ENCODE measurements at places on chromosomes 13 and 19. TPM values are rescaled to one million over a fixed set of nuclear protein-coding genes. Genes with fewer than 3 reads are reported as not detected.
A peak's percentile ranks its signal among the peaks of the same experiment; 100 is the strongest.

- DNase-seq = no peak
Measured at GRCh38 chr19:34355201-34355600, 9.8 kb upstream of the GPI start.

GPX4 gene
- polyA plus RNA-seq = 735 TPM

DNA sequence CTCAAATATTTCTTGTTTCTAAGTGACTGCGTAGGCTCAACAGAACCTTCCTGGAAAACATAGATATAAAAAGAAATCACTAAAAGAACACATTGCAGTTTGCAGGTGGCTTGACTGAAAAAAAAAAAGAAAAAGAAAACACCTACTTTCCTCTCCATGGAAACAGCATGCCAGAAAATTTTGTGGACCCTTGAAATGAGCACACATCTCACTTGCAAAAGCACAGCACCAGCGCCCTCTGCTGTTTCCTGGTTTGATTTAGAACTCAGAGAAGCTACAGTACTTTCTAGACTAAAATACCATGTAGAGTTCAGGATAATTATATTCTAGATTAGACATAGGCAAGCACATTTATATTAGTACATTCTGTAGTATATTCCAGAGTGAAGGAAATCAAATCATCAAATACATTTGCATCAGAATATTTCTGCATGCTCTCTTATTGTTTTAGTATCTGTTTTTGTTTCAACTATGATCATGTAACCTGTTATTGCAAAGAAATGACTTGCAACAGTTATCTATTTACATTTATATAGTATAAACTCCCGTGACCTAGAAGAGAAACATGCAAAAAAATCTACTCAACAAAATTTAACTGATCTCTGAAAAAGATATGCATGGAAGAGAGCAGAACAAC, 22.3 kb upstream of the XPO4 start:
- peak; percentile 90 for DNase-seq

POU4F1 gene
- polyA plus RNA-seq = not detected

GRCh38 chr13:40232311-40233040, 434.0 kb downstream of the FOXO1 start:
- no peak for DNase-seq

SUPT5H gene
- 184 TPM for polyA plus RNA-seq

DNA sequence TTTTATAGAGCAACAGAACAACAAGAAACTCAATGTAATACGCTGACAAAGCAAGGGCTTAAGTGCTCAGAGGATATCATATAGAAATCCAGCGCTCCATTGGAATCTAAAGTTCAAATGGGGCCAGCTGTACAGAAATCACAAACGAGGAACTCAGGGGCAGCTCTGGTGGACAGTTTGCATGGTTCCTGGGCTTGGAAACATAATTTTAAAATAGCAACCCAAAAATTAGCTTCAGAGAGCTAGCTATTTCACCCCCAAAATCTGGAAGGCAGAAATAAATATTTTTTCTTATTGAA, 19.2 kb upstream of the LATS2 start:
- no peak for DNase-seq

- DNase-seq = peak; percentile 11
Measured at GRCh38 chr13:28220166-28220565, 81.8 kb downstream of the PAN3 start.

HSH2D gene
- polyA plus RNA-seq = 3.7 TPM

GRCh38 chr13:30409886-30410704, 12.2 kb upstream of the UBE2L5 start:
- peak; percentile 41 for DNase-seq

KCNN4 gene
- 5.4 TPM for polyA plus RNA-seq

TUBGCP3 gene
- polyA plus RNA-seq = 11.1 TPM

KLK15 gene
- polyA plus RNA-seq = not detected

DNA sequence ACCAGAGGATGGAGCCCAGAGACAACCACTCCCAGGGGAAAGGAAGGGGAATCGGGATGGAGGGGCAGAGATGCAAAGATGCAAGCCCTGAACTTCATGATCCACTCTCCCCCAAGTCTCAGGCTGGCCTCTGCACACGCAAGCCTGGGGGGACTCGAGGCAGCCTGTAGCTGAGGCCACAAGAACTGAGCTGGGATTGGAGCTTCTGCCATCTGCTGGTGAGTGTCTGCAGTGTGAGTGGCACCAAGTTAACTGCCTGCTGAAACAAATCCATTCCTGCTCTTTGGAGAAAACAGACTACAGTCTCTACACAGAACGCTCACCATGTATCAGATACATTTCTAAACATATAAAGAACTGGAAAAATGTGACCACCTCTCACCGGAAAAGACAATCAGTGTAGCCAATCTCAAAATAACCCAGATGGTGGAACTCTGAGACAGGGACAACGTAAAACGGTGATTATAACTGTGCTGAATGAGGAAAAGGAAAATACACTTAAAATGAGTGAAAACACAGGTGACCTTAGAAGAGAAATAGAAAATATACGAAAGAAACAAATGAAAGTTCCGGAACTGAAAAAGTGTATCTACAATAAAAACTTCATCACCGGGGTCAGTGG, 62.1 kb downstream of the KLF2 start:
- peak; percentile 72 for DNase-seq

ENOX1 gene
- 4.0 TPM for polyA plus RNA-seq

CTXN1 gene
- polyA plus RNA-seq = 14.5 TPM

DNA sequence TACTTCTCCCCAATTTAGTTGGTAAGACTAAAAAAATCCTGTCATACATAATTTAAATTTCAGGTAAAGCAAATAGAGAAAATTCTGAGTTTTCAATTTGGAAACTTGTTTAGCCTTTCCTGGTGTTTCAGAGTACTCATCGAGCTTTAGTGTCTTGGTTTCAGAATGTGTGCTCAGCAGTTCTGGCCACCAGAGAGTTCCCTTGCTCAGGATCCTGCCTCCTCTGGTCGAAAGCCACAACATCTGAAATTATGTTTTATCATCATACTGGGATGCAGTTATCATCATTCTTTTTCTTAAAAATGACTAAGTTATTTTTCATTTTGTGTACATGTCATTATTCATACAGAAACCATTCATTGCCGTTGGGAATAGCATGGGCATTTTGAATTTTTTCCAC, 263.2 kb upstream of the SPRY2 start:
- DNase-seq = no peak

- no peak for DNase-seq
Measured at GRCh38 chr13:108742701-108743451, 113.5 kb downstream of the MYO16 start.

ZNF317 gene
- polyA plus RNA-seq = 19.8 TPM

UBE2S gene
- polyA plus RNA-seq = 105 TPM

GRCh38 chr19:7832781-7833180, 2.8 kb downstream of the EVI5L start:
- DNase-seq = no peak

GRCh38 chr13:109868578-109869311, 82.4 kb upstream of the IRS2 start:
- DNase-seq = peak; percentile 23

VSTM1 gene
- not detected for polyA plus RNA-seq

All from hepatocyte (in vitro differentiated cells).